ENCODE measurements at places on chromosomes 1 and 21. TPM values are rescaled to one million over a fixed set of nuclear protein-coding genes. Genes with fewer than 3 reads are reported as not detected.

Gene KLHL12
- polyA plus RNA-seq: 44.0 TPM

Gene PADI3
- polyA plus RNA-seq: 0.09 TPM

GRCh38 chr1:116493484-116494352, 77.1 kb downstream of the CD58 start:
- DNase-seq: no peak

GRCh38 chr1:206866062-206866461, 639 bp downstream of the IL20 start:
- no peak for DNase-seq

DNA sequence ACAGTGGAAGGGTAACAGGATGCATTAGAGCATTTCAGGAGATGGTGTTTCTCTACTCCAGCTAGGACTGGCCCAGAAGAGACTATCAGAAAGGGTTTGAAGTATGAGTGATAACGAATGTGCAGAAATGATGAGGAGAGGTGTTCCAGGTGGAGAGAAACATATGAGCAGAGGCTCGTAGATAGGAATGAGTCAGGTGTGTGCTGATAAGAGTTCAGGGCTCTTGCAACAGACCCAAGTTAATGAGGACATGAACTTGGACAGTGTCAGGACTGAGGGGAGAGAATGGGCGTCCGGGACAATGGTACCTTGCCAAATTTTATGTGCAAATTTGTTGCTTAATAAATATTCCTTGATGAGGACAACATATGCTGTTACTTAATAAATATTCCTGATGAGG, 183.9 kb upstream of the NFIA start:
- DNase-seq: no peak

Measured in renal pelvis (tissue), 12 donors.